Activated T-cell treated with anti-CD3 and anti-CD28 coated beads, Interleukin-2, amount 50 U/mL, for 24 hours (primary cell): ENCODE measurements at places on chromosomes 13 and 19.

DNA sequence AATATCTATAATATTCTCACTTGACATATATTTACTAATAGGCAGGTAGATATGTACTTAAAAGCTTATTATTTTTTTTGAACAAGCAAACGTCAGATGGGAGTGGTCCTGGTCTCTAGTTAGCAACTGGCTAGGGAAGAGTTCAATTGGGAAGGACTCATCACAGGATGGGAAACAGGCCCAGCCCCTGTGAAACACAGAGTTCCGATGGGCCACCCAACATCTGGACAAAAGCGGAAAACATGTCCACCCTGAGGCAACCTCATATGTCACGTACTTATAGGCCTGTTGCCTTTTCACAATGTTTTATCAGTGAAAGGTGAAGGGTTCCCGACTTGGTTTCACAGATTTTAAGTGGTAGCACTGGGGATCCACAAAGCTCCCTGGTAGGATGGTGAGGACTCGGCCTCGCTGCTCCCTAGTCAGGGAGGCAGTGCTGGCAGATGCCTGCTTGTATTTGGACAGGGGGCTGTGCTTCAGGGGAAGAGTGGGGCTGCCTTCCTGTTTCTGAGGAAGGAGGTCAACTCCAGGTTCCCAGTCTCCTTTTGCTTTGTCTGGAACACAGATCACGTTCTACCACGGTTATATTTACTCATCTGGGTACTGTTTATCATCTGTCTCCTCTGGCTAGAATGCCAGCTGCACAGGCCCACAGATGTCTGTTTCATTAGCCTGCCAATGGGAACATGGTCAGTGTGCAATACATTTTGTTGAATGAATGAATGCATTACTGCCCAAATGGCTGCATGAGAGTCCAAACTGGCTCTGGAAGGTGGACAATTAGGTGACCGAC lies 49.4 kb upstream of the SLC15A1 start:
- no peak for DNase-seq

DNA sequence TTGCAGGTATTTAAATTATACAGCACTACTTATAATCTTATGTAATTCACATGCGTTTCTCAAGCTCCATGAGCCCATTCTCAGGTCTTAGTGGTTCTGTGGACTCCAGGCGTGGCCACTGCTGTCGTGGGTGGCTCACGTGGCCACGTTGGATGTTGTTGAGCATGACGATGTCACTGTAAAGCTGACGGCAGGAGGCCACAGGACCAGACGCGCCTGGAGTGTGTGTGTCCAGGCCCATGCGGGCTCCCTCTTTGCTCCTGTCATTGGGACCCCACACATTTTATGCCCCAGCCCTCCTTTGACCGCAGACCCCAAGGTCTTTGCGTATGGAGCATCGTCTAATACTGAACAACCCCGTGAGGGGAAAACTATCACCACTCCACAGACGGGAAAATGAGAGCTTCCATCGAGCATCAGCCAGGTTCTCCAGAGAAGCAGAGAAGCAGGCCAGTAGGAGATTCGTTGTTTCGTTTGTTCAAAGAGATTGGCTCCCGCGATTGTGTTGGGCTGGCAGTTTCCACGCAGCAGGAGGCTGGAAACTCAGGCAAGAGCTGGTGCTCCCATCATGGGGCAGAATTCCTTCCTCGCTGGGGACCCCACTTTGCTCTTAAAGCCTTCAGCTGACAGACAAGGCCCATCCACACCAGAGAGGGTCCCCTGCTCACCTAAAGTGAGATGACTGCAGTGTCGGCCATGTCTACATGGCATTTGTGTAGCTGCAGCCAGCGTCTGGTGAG lies 129.3 kb upstream of the SPACA7 start:
- DNase-seq: no peak

GRCh38 chr13:64180756-64181155 lies 2765.1 kb upstream of the PCDH20 start:
- no peak for DNase-seq

- DNase-seq: no peak
Measured at GRCh38 chr13:78736142-78736541, 77.2 kb upstream of the OBI1 start.

DNA sequence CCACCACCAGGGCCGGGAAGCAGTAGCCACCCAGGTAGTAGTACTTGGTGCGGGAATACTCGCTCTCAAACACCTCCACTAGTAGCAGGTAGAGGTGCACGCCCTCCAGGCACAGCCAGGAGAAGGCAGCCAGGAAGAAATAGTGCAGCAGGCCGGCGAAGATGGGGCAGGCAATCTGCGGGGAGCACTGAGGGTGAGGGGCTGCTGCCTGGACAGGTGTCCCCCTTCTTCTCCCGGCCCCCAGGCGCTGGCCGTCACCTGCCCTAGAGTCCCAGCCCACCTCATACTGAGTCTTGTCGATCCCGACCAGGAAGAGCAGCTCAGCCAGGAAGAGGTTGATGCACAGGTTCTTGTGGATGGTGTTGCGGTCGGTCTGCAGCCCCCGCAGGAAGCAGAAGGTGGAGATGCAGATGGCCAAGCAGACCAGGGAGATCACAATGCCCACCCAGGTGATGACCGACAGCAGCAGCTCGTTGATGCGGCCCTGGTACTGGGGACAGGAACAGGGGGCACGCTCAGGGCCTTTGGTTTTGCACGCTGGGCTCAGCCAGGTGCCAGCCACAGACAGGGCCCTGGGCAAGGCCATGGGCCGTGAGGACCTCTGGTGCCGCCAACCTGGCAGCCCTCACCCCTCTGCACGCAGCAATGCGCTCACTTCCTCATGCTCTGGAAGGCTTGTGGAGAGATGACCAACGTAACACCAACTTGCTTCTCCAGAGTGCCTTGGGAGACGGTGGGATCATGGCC lies 20.8 kb upstream of the ASF1B start:
- no peak for DNase-seq

DNA sequence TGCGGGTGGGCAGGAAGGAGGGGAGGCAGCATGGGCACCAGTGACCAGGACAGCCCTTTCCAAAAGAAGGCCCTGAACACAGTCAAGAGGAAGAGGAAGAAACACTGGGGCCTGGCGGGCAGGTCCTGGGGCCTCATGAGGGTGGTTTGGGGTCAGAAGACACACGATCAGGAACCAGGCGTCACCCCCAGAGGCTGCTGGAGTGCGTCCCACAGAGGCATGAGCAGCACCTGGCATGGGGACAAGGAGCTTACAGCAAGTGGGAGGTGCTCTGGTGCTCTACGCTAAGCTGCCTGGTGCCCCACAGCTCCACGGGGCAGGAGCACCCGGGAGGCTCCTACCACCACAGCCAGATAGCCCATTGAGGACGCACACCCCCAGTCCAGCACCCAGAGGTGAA lies 20.0 kb downstream of the ELL start:
- DNase-seq: no peak

- no peak for DNase-seq
Measured at GRCh38 chr13:39864221-39864620, 208.8 kb downstream of the COG6 start.

DNA sequence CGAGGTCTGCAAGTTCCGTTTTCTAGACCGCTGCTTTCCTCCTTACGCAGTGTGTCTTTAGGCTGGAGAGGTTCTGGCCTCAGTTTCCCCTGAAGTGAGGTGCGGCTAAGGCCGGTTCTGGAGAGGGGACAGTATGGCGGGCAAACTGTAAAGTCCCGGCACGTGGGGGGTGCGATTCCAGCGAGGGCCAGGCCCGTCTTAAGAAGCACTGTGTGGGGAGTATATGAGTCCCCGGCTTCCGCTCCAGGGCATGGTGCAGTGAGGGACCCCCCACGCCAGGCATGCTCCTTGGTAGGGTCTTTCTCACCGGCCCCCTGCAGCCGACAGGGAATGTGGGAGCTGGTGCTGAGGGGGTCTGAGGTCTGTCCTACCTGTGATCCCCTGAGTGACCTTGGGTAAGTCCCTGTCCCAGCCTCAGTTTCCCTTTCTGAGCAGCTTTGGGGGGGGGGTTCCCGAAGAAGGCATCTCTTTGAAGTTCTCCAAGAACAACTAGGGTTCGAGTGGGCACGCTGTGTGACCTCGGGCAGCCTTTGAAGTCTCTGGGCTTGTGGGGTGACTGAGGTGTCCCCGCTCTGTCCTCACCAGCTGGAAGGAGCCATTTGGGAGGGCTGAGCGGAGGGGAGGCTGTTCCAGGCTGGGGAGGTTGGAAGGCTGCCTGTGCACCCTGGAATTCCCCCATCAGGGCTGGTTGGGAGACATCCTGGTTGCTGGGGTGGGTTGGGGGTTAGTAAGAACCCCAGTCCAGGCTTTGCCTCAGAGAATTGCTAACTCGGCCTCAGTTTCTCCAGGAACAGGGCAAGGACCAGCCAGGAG lies 1.5 kb downstream of the NFIC start:
- no peak for DNase-seq

- peak; percentile 96 for DNase-seq
Measured at GRCh38 chr19:4182084-4182810, at the start of the genes ANKRD24 and SIRT6. ANKRD24 (plus strand) TSS chr19:4182689; CDS start chr19:4186426, 3,737 bp downstream. SIRT6 (minus strand) TSS chr19:4182563; CDS start chr19:4182539, 24 bp downstream.

DNA sequence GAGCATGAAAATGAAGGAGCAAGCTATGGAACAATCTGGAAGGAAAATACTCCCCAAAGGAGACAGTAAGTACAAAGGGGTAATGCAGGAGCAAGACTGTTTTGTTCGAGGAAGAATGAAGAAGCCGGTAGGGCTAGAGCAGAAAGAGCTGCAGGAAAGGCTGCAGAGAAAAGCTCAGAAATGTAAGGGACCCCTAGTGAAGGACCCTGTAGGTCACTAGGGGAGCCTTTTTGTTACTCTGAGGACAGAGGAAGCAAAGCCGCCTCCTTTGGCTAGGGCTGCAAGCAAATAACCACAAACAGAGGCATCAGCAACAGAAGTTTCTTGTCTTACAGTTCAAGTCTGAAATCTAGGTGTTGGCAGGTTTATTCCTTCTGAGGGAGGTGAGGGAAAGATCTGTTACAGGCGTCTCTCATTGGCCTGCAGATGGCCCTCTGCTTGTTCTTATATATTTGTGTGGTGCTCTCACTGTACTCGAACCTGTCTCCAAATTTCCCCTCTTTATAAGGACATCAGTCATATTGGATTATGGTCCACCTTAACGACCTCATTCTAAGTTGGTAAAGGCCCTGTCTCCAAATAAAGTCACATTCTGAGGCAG lies 362.3 kb downstream of the COG6 start:
- DNase-seq: no peak

GRCh38 chr13:51624695-51625345 lies 40.6 kb downstream of the WDFY2 start:
- DNase-seq: no peak

DNA sequence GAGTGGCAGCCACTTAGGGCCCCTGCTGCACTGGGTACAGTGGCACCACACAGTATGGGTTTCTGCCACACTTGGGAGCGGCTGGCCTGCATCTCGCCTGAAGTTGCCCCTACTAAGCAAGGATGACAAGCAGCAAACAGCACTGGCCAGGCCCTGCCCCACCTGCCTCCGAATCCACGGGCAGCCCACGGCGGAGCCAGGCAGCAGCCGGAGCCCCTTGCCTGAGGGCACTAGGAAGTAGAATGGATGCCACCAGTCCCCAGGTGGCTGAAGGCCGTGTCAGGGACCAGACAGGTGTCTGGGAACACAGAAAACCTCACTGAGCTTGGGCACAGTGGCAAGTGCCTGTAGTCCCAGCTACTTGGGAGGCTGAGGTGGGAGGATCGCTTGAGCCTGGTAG lies 19.4 kb downstream of the MLLT1 start:
- no peak for DNase-seq

GRCh38 chr19:19223060-19223459 lies 11.3 kb downstream of the NCAN start:
- no peak for DNase-seq

GRCh38 chr19:48044561-48044960 lies 682 bp upstream of the CABP5 start:
- no peak for DNase-seq

GRCh38 chr13:30034458-30034795 lies 184.0 kb upstream of the UBL3 start:
- no peak for DNase-seq

DNA sequence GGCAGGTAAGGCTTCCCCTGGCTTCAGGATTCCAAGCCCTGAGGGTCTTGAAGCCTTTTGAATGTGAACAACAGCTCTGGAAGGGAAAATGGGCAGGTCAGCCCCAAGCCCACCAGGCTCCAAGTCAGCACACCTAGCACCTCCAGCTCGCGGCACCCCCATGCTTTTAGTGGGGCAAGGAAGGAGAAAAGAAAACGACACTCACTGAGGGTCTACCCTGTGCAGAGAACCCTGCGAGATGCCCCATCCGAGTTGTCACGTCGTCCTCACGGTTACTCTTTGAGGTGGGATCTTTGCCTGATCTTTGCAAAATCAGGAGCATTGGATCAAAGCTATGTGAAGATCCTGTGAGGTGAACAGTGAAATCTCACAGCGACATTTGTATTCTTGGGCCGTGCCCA lies 5.7 kb upstream of the F10 start:
- DNase-seq: peak; percentile 11
